Choroid plexus epithelial cell (primary cell): ENCODE measurements at places on chromosomes 12 and 14.

GRCh38 chr12:53102883-53103807, at the start of gene SOAT2:
SOAT2 (plus strand) TSS chr12:53103486; CDS start chr12:53103578, 92 bp downstream.
- no peak for DNase-seq

- no peak for DNase-seq
Observed at GRCh38 chr12:123122626-123123025, 28.3 kb downstream of the PITPNM2 start.

DNA sequence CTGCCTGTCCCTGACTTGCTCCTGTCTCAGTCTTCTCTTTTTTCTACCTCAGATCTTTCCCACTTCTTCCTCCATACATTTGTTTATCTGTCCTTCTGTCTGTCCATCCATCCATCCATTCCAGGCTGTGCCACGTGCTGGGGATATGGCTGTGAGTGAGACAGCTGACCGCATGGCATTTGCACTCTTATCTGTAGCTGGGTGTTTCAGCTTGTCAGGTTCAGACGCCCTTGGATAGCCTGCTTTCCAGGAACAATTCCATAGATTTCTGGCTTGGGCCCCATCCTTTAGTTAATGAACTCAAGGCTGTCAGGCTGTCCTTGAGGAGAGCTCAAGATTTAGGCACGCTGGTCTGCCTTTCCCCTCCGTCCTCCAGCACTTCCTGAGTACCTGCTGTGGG, 116.6 kb downstream of the TSPAN9 start:
- no peak for DNase-seq

GRCh38 chr14:67158566-67158965, 30.7 kb upstream of the GARIN2 start:
- DNase-seq = peak; percentile 5

- no peak for DNase-seq
Observed at GRCh38 chr12:14886271-14886670, 617 bp upstream of the MGP start.

DNA sequence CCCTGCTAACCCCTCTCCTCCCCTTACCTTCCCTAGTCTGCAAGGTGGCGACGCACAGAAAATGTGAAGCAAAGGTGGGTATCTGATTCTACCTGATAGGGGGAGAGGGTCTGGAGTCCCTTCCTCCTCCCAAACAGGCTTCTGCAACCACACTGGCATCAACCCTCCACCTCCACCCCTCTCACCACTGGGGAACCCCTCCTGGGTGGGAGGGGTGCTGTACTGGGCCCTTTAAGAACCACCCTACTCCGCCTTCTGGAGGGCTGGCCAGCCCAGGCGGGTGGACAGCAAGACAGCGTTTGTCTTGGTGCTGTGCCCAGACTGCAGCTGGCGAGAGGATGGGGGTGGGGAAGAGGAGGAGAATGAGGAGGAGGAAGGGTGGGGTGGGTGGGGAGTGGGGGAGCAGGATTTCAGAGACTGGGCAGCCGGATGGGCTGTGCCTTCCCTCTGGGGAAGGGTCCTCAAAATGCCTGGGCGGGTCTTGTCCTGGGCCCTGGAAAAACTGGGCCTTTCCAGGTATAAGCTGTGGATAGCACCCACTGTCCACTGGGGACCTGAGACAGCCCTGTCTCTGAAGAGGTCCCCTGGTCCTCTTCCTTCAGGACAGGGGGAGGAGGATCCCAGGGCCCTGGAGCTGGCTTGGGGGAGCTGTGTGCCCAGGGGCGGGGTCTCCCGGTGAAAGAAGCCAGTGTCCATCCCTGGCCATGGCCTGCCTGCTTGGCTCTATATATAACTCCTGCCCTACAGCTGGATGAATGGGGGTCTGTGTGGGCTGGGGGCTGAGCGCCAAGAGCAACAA, 2.8 kb downstream of the TNS2 start:
- peak; percentile 91 for DNase-seq

DNA sequence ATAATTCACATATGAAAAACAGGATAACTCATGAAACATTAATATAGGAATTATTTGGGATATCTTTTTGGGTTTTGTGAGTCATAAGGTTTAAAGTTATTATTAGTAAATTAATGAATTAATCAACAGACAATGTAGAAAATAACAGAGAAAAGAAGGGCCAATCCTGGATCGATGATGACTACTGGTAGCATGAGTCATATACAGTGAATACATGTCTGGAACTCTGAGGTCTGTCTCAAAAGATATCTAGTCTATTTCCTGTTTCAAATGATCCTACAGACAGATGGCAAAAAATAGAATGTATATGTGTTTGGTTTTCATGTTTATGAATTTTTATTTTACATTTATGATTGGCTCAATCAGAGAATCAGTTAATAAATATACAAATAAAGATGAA, 86.4 kb upstream of the RTL1 start:
- DNase-seq = peak; percentile 49

DNA sequence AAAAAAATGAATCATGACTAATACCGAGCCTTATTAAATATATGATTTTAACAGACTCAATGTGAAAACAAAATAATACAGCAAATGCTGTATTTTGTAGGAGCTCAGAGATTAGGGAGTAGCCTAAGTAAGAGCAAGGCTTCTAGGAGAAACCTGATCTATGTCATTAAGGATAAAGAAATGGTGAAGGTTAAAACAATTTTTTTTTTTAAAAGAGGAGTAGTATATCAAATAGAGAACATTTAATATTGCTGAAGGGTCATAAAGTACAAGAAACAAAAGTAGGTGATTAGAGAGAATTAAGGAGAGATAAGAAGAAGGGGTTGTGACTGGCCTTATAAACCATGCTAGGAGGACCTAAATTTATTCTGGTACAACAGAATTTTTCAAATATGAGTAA, 39.1 kb downstream of the PPP1R12A start:
- DNase-seq = no peak

DNA sequence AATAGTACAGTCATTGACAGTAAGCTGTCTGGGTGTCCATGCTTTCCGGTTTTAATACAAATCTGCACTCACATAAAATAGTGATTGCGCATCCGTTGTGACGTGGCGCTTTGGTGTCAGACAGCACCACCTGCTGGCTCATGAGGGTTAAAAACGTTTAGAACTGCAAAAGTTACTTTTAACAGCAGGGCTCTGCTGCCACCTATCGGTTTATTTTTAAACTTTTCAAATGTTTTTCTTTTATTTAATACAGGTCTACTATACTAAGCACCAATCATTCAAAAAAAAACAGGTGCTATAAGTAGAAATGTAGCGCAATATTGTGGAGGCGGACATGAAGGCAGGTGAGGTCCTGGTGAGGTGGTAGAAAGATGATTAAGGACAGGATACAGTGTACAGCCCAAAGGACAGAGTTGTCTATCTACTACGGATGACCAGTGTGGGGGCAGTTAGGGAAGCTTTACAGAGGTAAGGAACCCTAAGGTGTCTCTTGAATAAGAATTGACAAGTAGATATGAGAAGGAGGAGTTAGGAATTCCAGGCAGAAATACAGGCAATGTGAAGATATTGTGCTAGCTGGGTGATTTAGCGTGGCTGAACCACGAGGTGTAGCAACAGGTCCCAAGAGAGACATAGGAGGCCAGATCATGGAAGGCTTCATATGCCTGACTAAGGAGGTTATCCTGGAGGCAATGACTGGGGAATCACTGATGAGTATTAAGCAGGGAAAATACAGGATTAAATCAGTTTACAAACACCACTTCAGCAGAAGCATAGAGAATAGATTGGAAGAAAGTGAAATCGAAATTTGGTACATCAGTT, 91.5 kb upstream of the PRB2 start:
- peak; percentile 93 for DNase-seq

- DNase-seq = no peak
Observed at GRCh38 chr12:104486943-104487819, 30.4 kb downstream of the CHST11 start.

DNA sequence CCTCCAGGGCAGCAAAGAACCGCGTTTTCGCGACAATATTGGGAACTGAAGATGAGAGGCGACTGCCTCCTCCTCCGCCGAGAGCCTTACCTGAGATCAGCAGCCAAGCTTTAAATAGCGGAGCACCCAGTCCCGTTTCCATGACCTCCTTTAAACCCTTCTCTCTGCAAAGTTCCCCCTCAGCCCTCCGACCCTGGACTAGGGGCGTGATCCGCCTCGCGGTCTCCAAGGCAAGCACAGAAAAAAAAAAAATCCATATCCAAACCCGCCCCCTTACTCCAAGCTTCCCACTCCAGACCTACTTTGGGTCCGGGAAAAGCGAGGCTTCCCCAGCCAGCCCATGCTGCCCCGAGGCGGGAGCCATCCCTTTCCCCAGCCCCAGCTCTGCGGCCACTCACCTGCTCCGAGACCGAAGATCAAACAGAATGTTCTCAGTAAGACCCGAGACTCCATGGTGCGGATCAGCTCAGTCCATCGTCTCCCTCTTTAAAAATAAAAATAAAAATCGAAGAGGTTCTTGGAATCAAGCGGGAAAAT, 630 bp downstream of the NELL2 start:
- no peak for DNase-seq

DNA sequence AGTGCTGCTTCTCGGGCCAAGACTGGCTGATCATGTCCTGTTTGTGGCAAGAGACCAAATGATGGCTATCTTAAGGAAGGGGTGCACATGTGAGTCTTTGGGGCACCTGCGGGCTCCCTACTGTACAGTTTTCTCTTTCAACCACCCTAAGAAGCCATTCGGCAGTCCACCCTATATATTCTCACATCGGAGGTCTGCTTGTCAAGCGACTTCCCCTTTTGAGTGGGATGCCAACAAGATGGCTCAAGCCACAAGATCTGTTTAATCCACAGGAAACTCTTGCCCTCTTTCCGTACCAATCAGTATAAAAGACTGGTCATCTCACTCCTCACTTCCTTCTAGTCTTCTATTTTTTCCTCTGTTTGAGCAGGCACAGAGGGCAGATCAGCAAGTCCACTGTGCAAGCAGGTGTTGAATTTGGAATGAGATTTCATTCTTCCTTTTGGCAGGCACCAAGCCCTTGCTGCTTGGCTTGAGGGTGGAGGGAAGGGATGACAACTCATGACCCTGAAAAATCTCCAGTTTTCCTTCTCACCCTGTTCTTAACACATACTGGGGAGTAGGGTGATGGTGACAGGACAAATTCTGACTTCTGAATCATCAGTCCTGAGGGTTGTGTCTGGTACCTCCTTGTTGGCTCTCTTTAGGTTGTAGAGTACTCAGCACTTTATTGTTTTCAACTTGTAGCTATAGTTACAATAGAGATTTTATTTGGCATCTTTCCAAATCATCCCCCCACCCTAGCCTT, 17.6 kb downstream of the LACRT start:
- no peak for DNase-seq

- DNase-seq = no peak
Observed at GRCh38 chr12:131090274-131091210, 136.8 kb downstream of the ADGRD1 start.

DNA sequence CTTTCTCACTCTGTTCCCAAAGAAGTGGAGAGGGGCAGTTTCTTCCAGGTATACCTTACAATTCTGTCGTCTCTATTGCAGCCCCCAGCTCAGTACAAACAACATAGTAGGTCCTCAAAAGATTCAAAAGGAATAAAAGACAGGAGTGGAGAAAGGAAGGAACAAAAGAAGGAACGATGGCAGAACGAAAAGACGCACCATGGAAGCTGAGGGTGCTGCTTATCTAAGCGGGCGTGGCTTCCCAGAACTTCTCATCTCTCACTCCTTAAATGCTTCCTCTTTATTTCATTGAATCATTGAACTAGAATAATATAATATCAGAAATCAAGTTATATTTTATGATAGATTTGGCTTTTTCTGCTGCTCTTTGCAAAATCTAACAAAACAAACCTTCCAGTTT, 13.7 kb upstream of the LTA4H start:
- no peak for DNase-seq

DNA sequence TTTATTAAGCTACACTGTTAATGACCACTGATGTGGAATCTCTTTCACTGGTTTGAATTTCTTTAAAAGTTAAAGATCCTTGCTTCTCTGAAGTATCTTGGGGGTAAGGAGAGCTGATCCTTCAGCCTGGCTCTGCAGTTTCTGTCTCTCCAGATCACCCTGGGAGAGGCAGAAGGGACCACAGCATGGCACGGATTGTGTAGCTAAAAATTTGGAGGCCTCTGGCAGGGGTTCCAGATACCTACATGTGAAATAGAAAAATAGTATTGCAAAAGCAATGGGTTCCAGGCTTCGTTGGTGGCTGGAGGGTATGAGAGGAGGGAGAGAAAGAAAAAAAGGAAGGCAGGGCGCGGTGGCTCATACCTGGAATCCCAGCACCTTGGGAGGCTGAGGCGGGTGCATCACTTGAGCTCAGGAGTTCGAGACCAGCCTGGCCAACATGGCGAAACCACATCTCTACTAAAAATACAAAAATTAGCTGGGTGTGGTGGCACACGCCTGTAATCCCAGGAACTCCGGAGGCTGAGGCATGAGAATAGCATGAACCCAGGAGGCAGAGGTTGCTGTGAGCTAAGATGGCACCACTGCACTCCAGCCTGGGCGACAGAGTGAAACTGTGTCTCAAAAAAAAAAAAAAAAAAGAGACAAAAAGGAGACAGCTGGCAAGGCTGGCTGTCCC, 3.4 kb downstream of the CHST11 start:
- DNase-seq = no peak

DNA sequence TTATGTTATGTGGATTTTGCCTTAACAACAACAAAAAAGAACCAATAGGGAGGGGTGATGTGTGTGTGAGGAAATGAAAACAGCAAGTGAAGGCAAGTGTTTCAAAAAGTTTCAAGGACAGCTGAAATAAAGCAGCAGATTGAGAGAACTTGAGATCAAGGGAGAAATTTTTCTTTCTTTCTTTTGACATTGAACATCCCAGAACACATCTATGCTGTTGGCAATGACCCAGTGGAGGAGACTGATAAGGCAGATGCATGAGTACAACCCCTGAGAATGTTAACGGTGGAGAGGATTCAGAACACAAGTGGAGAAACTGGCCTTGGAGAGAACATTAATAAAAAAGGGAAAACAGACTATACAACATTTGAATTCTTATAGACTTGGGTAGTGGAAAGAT, 2.9 kb downstream of the LLPH start:
- DNase-seq = peak; percentile 83

GRCh38 chr12:111405859-111406473, at the start of gene SH2B3:
SH2B3 (plus strand) TSS chr12:111405923; CDS start chr12:111418146, 12,223 bp downstream.
- no peak for DNase-seq

- DNase-seq = no peak
Observed at GRCh38 chr12:65324551-65324950, 46.1 kb downstream of the MSRB3 start.

DNA sequence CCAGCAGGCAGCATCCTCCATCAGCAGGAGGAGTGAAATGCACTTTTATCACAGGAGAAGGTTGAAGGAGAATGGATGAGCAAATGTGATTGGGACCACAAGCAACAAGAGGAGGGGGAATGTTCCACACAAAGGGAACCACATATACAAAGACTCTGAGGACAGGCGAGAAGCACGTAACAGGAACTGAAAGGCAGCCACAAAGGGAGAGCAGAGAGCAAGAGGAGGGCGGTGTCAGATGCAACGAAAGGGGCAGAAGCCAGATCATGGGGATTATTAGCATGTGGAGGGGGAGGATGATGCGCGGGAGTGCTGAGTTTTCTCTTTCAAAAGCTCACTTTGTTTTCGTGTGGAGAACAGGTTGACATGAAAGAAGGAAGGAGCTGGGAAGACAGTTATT, 241.1 kb downstream of the SPTSSA start:
- no peak for DNase-seq
